ENCODE measurements at places on chromosomes 5 and 9.

GRCh38 chr9:27414220-27414761, 109.8 kb upstream of the IFNK start:
- DNase-seq = no peak

DNA sequence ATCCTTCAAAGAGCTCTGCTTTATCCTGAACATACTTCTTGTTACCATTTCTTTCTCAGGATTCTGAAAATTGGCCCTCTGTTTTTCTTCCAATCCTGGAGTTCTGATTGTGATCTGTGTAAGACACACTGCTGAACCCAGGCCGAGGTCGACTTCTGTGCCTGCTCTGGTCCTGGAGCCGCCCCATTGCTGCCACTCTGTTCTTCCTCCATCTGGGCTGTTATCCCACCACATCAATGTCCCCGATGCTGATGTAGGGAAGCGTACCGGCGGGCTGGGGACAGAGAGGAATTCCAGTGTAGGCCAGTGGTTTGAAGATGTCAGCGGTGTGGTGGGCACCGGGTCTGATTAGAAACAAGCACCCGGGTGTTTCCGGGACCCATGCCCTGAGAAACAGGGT, 102.5 kb downstream of the LIFR start:
- DNase-seq = no peak

DNA sequence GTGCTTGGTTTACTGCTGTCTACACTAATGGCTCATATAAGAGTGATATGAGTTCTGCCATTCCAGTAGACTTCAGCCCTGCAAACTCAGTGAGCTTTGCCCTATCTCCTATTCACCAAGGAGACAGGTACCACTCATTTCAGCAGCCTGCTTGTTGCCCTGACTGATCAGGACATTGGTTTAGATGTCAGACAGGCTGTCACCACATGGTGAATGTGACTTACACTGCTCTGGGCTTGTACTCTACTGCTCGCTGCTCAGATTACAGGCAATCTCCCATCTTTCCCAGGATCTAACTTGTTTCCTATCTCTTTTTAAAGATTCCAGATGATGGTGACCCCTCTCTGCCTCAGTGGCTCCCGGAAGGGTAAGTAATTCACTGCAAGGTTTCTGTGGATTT, 123.3 kb upstream of the RUSC2 start:
- no peak for DNase-seq

GRCh38 chr9:14311171-14311949, 2.6 kb downstream of the NFIB start:
- DNase-seq = no peak

All from kidney glomerular epithelial cell (primary cell).